CD4-positive, alpha-beta T cell (primary cell): ENCODE measurements at places on chromosomes 4 and X.

GRCh38 chrX:23993012-23993633, 33.9 kb downstream of the KLHL15 start:
- DNase-seq = no peak

- DNase-seq = no peak
Observed at GRCh38 chrX:130321550-130321949, 18.2 kb upstream of the SLC25A14 start.

- DNase-seq = no peak
Observed at GRCh38 chr4:110132816-110133719, 65.3 kb downstream of the ELOVL6 start.

- no peak for DNase-seq
Observed at GRCh38 chrX:6002056-6002455, 226.6 kb downstream of the NLGN4X start.

- DNase-seq = no peak
Observed at GRCh38 chrX:110847334-110847733, 51.7 kb upstream of the CHRDL1 start.

- peak; percentile 5 for DNase-seq
Observed at GRCh38 chr4:170259631-170260153, 169.9 kb upstream of the AADAT start.

DNA sequence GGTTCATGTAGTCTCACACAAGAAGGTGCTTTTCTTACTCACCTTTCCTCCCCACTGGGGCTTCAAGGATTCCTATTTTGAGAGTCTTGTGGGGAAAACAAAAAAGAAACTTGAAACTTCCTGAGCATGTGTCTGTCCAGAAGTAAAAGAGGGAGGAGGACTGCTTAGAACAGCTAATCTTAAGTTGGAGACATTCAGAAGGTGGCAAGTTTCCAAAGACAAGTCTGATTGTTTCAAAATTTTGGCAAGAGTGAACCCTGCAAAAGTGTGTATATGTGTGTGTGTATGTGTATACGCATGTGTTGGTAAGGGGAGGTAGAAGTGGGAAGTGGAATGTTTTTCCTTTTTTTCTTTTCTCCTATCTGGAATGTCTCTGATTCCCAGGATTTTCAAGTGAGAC, 189.0 kb upstream of the FRMPD4 start:
- DNase-seq = no peak

DNA sequence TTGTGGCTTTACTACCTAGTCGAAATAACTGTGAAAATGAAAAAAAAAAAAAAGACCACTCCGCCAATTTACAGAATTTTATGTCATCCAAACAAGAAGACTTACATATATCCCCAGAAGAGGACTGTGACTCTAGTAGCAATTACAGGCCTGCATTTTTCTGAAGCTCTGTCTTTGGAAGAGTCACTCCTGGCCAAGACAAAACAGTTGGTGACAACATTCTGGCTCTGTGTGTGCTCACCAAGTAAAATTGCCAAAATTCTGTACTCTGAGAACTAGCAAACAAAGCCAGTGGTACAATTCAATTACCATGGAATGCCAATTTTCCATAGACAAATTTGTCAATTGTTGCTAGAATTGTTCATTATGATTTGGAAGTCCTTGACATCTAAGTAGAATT, 311.1 kb downstream of the PDGFC start:
- DNase-seq = no peak

DNA sequence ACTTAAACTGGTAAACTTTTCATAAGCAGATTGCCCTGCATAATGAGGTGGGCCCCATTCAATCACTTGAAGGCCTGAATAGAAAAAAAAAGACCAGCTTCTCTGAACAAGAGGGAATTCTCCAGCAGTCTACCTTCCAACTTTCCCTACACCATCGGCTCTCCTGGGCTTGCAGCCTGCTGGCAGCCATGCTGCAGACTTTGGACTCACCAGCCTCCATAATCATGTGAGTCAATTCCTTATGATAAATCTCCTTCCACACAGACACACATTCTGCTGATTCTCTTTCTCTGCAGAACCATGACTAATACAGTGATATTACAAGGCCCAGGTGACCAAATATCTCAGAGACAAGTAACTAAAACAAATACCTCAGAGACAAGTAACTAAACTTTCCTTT, 113.8 kb upstream of the WDR17 start:
- no peak for DNase-seq

GRCh38 chrX:44101281-44101680, 128.1 kb upstream of the NDP start:
- DNase-seq = no peak

DNA sequence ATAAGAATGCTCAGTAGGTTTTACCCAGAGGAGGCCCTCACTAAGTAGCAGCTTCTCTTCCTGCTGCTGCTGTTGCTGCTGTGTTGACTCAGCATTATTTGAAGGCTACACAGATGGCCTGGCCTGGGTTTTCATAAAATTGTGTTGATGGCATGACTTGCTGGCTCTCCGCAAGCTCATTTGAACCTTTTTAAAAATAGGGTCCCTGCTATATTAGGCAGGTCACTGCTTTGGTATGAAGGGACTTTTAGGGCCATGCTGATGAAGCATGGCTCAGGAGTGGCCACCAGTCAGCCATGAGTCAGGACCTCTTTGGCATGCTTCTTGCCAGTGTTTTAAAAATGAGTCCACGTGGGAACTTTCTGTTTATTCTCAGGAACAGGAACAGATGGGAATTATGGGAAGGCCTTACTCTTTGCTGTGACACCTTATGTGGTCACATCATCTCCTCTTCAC, 128.7 kb downstream of the MID1IP1 start:
- no peak for DNase-seq

GRCh38 chr4:117773064-117773936, 261.0 kb upstream of the NDST3 start:
- no peak for DNase-seq

GRCh38 chr4:26753617-26754016, 107.0 kb upstream of the STIM2 start:
- no peak for DNase-seq

DNA sequence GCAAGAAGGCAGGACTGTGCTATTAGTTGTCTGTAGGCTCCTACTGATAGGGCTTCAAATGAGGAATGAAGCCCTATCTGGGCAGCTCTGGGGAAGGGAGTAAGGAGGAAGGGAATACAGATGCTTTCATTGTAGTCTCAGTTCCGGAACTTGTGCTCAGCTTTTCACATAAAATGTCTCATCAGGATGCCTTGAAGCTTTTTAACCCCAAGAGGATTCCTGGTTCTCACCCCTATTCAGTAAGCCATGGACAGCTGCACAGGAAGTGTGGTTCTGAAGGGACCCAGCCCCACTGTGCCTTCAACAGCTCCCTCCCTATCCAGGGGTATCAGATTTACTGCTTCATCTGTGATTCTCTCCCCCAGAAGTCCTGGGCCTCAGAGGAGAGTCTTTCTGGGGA, 5.0 kb downstream of the ARMCX5 start:
- DNase-seq = no peak

DNA sequence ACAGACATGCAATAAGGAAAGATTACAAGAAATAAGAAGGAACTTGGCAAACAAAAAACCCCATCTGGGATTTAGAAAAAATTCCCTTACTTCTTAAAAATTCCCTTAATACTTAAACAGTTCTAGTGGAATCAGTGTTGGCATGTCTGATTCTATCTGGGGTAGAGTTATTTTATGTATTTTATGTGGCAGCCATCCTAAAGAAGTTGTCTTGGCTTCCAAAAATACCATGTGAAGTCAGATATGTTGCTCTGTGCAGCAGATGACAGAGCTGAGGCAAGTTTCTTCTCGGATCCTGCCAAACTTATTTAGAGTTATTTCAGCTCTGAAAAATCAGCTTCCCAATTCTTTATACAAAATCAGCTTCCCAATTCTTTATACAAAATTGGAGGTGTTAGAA, 14.7 kb downstream of the YY2 start:
- DNase-seq = no peak

DNA sequence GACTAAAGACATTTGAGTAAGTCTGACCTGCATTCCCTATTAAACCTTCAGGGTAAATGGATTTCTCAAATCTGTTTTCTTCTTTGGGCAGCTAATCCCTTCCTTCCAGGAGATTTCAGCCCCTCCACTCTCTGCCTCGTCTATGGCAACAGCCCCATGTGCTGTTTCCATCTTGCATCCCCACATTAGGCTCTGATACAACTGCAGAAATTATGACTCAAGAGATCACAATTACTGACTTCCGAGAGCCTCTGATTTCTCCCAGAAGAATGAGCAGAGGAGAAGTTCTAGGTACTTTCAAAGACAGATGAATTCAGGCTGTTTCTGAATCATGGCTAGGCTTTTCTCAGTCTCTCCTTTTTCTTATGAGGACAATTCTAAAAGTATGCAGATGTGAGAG, 38.7 kb downstream of the RAI2 start:
- DNase-seq = no peak

- no peak for DNase-seq
Observed at GRCh38 chrX:103697687-103698086, 11.2 kb upstream of the MORF4L2 start.

- DNase-seq = no peak
Observed at GRCh38 chrX:2594491-2594890, 93.7 kb upstream of the DHRSX start.

DNA sequence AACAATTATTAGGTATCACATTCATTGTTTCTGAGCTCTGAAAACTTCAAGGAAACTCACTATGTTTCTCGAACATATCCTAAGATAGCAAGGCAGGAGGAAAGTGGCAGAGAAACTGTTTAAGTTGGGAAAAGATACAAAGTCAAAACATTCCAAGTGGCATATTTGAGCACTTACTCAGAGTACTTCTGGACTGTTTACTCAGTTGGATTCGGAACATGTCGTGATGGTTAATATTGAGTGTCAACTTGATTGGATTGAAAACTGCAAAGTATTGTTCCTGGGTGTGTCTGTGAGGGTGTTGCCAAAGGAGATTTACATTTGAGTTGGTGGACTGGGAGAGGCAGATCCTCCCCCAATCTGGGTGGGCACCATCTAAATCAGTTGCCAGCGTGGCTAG, 298.3 kb downstream of the IL1RAPL2 start:
- no peak for DNase-seq

- DNase-seq = no peak
Observed at GRCh38 chrX:133546441-133546840, 131.2 kb upstream of the GPC4 start.

- no peak for DNase-seq
Observed at GRCh38 chr4:3301450-3302172, 8.8 kb downstream of the RGS12 start.

GRCh38 chr4:4613126-4613465, 71.2 kb upstream of the STX18 start:
- DNase-seq = no peak

DNA sequence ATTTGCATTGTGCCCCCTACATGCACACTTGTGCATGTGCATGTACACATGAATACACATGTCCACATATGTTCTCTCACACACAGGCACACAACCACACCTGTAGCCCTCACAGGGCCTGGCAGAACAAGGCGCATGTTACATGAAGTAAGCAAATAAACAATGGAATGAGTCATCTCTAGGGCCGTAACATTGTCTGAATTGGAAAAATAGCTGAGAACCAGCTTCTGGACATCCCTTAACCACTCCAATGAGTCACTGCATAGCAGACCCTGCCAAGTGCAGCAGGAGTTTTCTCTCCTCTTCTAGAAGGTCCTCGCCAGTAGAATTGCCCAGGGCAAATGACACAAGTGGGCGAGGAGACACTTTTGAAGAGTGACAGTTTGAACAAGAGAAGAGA, 66.1 kb downstream of the MAGEA10 start:
- no peak for DNase-seq

- no peak for DNase-seq
Observed at GRCh38 chrX:132044953-132045352, 21.9 kb downstream of the STK26 start.

DNA sequence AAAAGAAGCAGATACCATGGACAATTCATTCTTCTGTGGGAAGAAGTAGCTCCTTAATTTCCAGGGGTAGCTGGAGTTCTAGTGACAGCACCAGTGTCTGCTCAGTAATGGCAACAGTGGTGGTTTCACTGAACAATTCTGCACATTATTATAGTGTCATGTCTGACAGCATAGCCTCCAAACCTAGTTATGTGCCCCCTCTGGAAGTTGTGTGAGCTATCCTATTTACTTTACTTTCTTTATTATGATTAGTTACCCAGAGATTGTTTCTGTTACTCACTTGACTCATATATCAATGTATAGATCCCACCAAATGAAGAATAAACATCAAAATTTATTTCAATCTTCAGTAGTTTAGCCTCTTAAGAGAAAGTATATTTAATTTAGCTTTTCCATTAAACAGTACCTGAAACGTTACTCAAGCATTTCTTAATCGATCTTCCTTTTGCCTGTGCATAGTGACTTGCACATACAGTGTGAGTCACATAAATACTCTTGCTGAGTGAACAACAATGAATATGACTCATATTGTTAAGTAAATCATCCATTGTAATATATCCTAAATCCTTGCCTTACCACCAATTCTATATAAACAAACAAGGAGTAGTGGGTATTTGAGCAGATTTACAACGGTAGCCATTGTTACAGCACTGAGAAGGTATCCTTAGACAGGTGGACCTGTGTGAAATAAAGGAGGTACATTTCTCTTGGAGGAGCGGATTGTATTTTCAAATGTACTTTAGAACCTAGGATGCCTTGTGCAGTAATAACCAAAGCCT, 534.7 kb downstream of the ANKRD50 start:
- DNase-seq = no peak

GRCh38 chrX:143669395-143669794, 33.5 kb upstream of the SLITRK4 start:
- DNase-seq = no peak

DNA sequence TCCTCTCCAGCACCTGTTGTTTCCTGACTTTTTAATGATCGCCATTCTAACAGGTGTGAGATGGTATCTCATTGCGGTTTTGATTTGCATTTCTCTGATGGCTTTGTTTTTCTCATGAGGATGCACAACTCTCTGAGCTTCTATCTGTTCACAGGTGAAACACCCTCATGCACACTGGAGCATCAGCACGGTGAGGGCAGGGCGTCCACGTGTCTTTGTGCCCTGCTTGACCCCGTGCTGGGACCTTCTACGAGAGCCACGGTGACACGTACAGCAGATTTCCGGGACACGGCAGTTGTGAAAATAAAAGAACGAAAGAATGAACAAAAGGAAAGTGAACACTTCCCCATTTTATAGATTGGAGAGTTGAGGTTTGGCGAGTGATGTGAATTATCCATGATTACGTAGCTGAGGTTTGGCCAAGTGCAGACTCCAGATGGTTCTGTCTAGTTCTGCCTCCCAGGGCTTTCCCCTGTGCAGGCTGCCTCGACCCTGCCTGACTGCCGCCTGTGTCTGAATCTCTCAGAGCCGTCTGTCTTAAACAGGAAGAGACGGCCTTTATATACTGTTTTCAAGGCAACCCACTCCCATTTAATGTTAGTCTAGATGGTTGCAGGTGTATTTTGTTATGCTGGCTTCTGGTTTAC, 67.8 kb upstream of the SORBS2 start:
- no peak for DNase-seq

DNA sequence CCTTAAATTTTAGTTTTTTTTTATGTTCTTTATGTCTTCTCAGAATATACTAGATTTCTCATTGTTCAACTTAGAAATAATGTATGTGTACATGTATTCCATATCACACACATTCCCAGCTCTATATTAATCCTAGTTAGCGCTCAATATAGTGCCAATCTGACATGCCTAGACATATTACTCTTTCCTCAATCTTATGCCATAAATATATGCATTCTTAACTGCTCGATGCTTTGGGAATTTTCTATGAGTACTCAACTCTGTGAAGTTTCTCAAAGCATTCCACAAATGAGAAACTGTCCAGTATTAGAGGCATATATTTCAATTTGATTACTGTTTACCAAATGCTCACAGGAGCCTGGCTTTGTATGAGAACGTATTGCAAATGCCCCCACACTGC, 231.2 kb upstream of the VEGFC start:
- DNase-seq = no peak

- DNase-seq = no peak
Observed at GRCh38 chrX:10906866-10907265, 204.3 kb upstream of the HCCS start.
